CD4-positive, alpha-beta T cell treated with Interleukin-15 for 4 hours (primary cell): ENCODE measurements at places on chromosomes 4 and X.

DNA sequence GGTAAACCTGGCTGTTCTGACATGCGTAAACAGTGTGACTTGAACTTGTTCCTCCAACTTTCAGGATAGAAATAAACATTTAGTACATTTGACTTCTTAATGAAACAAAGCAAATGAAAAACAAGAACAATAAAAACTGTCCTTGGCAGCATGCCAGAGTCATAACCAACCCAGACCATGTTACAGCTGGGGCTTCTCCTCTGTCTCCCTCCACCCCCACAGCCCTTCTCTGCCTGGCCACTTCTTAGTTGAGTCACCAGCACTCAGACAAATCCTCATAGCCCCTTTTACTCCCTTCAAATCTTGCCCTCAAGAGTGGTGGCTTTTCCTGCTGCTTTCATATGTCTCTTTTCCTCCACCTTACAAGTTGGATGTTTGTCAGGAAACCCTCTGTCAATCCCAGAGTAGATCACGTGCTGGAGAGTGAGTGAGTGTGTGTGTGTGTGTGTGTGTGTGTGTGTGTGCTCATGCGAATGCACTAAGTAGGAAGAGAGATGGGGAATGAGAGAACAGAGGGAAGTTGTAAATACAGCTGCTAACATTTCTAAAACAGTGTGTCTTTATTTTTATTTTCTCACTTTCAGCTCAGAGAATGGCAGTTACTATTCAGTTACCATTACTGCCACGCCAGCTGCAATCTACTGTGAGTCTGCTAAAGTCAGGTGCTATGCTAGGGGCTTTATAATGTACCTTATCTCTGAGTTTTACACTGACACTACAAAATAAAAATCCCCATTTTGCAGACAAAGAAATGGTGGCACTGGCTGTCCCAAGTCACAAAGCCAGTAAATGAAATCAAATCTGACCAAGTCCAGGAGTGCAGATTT, 15.0 kb downstream of the SCARB2 start:
- DNase-seq: no peak

DNA sequence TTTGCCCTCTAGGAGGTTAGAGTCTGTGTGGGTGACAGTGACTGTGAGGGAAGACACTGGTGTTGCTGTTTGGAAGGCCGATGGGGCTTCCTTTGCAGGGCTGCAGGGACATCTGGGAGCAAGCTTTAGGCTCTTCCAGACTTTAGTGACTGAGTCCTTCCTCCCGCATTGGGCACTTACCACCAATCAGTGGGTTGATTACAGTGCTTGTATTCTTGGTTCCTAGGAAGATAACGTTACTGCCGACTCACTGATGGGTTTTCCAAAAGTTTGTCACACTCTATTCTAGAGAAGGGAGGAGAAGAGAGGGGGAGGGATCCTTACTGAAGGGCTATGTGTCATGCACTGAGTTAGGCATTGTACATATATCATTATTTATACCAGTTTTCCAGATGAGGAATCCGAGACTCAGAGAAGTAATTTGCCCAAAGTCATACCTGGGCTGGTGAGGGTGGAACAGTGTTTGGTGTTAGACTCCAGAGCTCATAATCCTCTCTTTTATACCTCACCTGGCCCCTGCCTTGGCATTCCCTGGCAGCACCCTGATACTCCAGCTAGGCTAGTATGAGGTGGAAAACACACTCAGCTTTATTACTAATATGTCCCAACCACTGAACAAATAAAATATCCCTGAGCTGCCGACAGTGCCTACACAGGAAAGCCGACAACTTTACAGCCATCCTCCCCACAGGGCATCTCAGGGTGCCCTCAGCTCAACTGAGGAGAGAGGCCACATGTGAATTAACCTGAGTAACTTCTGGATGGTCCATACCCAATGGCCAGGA, 3.8 kb downstream of the CHST7 start:
- no peak for DNase-seq

DNA sequence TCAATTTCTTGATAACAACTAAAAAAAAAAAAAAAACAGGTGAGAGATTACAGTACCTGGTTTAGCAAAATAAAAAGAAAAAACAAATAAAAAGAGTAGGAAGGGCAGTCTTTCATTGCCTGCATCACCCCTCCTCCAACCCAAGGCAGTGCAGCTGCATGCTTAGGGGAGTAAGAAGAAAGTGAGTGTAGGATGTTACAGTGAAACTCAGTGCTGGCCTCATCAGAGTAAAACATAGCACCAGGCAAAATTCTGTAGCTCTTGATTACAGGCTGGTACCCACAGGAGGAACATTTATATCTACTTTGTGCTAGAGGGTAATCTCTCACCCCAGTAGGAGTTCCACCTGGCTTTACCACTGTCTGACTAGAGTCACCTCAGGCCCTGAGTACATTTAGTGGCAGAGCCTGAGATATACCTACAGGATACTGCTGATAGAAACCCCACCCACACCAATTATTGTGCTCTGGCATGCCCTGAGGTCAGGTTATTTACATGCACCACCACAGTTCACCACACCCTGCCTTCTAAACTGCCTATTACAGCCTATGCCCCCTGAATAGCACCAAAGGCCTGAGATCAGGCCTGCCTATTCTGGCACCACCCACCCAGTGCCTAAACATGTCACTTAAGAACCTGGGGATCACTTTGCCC, 241.6 kb downstream of the PAPSS1 start:
- no peak for DNase-seq

DNA sequence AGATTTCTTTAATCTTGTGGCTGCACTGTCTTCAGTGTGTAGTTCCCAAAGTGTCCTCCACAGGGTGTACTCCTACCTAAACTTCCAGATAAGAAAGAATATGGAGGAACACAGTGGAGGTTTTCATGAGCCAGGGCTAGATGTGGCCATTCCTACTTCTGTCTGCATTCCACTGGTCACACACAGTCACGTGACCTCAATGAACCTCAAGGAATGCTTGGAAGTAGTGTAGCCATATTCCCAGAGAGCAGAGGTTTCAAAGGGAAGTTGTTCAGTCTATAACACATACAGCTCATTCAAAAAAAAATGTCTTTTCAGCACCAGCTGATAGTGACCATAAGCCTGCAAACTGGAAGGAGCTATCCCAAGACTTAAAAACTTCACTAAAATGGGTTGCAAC, 53.6 kb downstream of the ASB9 start:
- no peak for DNase-seq

DNA sequence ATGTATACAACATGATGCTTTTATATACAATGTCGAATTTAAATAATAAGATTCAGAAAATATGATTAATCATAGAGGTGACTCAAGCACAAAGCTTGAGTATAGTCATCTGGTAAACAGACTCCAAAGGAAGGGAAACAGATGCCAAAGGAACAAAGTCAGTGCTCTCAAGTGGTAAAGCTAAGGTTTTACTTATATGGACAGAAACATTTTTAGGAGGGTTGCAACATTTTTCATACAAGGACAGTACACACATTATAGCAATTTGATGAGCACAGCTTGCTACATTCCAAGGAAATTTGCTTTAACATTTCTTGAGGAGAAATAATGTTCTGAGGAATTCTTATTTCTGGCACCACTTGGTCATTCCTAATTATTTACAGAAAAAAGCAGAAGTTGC, 333.4 kb upstream of the AADAT start:
- no peak for DNase-seq

DNA sequence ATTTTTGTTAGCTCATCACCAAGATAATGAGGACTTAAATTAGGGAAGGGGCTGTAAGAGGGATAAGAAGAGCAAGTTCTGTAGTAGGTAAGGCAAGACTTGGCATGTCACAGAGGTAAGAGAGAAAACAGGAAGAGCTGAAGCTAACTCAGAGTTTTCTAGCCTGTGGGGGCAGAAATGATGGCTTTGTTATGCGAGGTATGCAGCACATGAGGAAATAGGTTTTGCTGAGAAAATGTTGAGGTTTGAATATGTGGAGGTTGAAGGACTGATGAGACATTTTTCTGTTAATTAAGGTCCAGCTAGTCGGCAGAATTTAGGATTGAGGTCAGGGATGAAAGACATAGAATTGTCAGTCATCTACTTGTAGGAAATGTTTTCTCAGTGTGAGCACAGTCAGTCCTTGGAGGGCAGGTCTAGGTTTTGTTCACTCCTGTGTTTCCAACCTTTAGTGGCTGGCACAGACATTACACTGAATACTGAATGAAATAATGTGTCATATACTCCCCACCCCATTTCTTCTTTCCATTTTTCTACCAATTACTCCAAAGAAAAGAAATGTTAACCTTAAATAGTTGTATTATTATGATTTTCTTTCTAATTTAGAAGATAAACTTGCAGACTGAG, 154.0 kb upstream of the AADAT start:
- DNase-seq: no peak

- DNase-seq: no peak
Measured at GRCh38 chr4:165190591-165191347, 16.6 kb upstream of the KLHL2 start.

GRCh38 chr4:21554066-21554465, 394.5 kb downstream of the KCNIP4 start:
- no peak for DNase-seq

- no peak for DNase-seq
Measured at GRCh38 chr4:169811476-169811875, 53.7 kb upstream of the HPF1 start.

- DNase-seq: no peak
Measured at GRCh38 chr4:156378033-156378665, 424.5 kb upstream of the CTSO start.

DNA sequence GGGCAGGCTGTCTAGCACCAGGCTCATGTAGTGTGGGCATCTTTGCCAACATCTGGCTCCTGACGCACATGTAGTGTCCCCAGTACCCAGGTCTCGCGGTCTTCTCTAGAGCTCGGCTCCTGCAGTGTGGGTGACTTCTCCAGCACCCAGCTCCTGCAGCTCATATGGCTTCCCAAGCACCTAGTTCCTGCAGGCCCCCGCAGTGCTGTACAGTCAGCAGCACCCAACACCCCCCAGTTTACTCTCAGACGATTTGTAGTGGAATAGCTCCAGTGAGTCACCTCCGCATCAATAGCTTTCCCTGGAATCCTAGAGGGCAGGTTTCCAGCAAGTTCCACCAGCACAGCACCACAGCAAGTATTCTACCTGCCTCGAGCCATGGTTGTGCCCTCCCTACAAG, 30.9 kb downstream of the ZNF41 start:
- no peak for DNase-seq

DNA sequence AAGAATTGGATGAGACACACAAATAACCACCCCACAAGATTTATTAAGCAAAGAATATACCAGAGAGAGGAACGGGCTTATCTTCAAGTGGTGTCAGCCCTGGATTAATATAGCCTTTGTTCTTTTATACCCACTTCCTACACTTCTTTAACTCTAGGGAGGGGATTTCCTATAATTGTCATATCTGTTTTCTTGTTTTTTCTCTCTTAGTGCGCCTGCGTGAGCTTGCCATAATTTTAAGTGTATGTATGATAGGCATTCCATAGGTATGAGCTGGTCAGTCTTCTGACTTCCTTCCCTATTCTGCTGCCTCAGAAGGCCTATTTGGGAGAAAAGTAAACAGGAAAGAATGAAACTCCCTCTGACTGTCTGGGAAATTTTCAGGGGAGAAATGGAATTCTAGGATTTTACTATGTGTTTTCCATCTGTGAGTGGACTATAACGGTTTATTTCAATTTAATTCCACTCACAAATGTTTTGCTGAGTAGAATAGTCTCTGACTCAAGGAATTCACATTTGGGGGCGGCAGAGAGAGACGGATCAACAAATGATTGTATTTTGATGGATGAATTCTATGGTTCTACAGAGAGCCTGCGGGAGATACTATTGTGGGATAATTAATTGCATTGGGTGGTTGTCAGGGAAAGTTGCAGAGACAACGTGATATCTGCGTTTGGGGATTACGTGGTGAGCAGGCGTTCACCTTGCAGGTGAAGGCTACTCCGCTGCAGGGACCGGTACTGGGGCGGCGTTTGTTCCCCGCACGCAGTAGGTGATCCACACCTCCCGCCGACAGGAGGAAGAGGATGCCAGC, 626 bp upstream of the CEP135 start:
- peak; percentile 71 for DNase-seq

GRCh38 chr4:163566257-163566796, 71.8 kb downstream of the TMA16 start:
- DNase-seq: no peak

DNA sequence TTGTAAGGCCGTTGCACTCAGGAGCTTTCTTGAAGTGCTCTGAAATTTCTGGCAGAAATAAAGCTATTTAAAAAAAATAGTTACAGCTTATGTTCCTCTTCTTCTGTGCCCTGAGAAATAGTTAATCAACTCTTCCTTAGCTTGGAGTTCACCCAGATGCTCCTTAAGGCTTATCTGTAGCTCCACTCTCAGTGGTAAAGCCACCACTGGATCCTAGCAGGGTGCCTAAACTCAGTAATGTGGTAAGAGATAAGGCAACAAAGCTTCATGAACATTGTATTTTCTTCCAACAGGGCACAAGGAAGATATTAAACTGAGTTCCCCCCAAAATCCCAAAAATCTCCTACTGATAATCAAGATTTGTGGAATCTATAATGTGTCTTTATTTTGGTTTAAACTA, 299.5 kb downstream of the MAPK10 start:
- DNase-seq: no peak

GRCh38 chrX:9856588-9856987, 70.4 kb downstream of the SHROOM2 start:
- no peak for DNase-seq

GRCh38 chr4:1030559-1030958, 19.1 kb downstream of the FGFRL1 start:
- no peak for DNase-seq

DNA sequence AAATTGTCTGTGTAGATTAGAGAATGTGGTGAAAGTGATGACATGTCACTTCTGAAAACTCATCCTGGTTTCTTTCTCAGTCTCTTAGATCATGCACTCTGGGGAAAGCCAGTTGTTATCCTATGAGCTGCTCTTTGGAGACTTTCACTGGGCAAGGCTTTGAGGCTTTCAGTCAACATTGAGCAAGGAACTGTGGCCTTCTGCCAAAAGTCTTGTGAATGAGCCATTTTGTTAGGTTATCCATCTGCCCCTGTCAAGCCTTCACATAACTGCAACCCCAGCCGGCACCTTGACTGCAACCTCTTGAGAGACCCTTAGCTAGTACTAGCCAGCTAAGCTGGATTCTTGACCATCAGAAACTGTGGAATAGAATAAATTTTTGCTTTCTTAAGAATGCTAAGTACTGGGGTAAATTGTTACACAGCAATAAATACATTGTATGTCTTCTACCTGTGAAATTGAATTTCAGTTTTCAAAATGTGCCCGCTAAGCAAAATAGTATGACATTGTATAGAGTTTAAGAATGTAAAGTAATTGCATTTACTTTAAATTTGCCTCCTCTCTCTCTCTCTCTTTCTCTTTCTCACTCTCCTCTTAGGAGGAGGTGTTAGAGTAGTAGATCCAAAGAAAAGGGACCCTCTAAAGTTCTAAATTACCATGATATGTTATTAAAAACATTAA, 1273.0 kb downstream of the RAPGEF2 start:
- no peak for DNase-seq
